Caki2 (cell line): ENCODE measurements at places on chromosomes 3 and 15. TPM values are rescaled to one million over a fixed set of nuclear protein-coding genes. Genes with fewer than 3 reads are reported as not detected.

Gene CDHR4
- not detected in 2 replicates for total RNA-seq

Gene KCNMB2
- total RNA-seq: not detected in 2 replicates

Gene CPLX3
- total RNA-seq: not detected in 2 replicates

Gene VGLL3
- under 0.01 TPM in 1 of 2 replicates, not detected in the other for total RNA-seq

Gene TMEM108
- total RNA-seq: not detected in 2 replicates

Gene GPR15
- total RNA-seq: not detected in 2 replicates

Gene MAP3K13
- 16.9 and 20.6 TPM in 2 replicates for total RNA-seq

Gene ARIH1
- total RNA-seq: 26.2 and 31.0 TPM in 2 replicates

Gene XCR1
- not detected in 2 replicates for total RNA-seq

Gene GOLGA8B
- 11.9 and 54.5 TPM in 2 replicates for total RNA-seq

Gene ZNF501
- total RNA-seq: 2.1 and 3.8 TPM in 2 replicates

Gene SCN5A
- not detected in 2 replicates for total RNA-seq

Gene GOLGA6A
- 1.0 TPM in 1 of 2 replicates, not detected in the other for total RNA-seq

Gene TMEM207
- not detected in 2 replicates for total RNA-seq

Gene DUOXA2
- total RNA-seq: not detected in 2 replicates

Gene SNTN
- not detected in 2 replicates for total RNA-seq

Gene POU1F1
- not detected in 2 replicates for total RNA-seq

Gene FBXL2
- 5.7 and 8.0 TPM in 2 replicates for total RNA-seq

Gene SKOR1
- 0.61 TPM in 1 of 2 replicates, not detected in the other for total RNA-seq

Gene CHRM5
- total RNA-seq: not detected in 2 replicates

- no peak for DNase-seq
These were observed 42.9 kb upstream of the DIPK2A start for GRCh38 chr3:143928541-143929255.

GRCh38 chr3:147422601-147423536, 13.7 kb downstream of the ZIC1 start:
- DNase-seq: no peak

DNA sequence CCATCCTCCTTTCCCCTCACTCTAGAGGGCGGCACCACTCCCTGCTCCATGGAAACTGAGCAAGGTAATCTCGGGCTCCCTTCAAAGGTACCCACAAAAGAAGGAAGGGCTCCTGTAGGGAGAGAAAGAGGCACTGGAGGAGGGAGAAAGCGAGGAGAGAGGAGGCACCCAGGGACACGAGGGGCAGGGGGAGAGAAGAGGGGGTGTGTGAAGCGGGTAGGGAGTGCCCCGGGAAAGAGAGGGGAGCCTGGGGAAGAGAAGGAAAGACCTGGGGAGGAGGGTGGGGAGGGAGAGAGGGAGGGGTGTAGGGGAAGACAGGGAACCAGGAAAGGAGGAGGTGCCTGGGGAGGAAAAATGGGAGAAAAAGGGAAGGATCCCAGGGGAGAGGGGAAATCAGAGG, 523 bp downstream of the VILL start:
- no peak for DNase-seq

- no peak for DNase-seq
These were observed 129.6 kb upstream of the AGBL1 start for GRCh38 chr15:85950101-85950500.

- no peak for DNase-seq
These were observed 8.8 kb downstream of the CAPN3 start for GRCh38 chr15:42368096-42368495.

- no peak for DNase-seq
These were observed 31.5 kb upstream of the C3orf80 start for GRCh38 chr3:160193644-160194192.

- DNase-seq: no peak
These were observed 82.4 kb upstream of the PTX3 start for GRCh38 chr3:157354254-157354653.

- peak; percentile 90 for DNase-seq
These were observed 25.8 kb downstream of the LDHAL6B start for GRCh38 chr15:59232476-59232875.

DNA sequence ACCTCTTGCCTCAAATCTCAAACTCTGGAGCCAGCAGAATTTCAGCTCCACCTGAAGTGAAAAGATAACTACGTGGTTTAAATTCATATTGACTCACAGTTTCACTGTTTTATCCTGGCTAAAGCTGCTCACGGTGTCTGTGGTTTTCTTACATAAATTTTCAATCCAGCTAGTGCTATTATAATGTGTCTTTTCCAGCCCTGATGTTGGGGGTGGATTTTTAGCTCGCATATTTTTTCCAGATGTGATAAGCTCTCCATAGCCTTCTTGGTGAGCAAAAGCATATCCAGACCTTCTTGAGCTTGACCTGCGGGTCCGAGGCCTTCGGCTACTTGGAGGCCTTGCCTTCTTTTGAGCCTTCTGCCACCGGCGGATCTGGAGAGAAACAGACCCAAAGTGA, 239.3 kb downstream of the DTWD1 start:
- no peak for DNase-seq

GRCh38 chr15:73994912-73995622, 551 bp downstream of the PML start:
- no peak for DNase-seq

DNA sequence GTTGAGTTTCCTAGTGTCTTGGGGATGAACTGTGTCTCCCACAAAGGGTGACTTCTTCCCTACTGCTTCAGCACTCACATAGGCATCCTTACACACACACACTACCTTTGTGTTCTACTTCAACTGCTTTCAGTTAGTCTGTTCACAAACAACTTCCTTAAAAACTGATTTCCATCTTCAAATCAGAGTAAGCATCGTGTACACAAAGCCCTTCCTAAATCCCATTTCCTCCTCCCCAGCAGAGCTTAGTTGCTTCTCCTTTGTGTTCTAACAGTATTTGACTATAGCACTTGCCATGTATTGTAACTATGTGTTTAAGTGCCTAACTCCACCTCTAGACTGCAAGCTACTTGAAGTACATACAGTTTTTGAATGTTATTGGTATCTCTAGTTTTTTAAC, 71.7 kb downstream of the TNIK start:
- no peak for DNase-seq

DNA sequence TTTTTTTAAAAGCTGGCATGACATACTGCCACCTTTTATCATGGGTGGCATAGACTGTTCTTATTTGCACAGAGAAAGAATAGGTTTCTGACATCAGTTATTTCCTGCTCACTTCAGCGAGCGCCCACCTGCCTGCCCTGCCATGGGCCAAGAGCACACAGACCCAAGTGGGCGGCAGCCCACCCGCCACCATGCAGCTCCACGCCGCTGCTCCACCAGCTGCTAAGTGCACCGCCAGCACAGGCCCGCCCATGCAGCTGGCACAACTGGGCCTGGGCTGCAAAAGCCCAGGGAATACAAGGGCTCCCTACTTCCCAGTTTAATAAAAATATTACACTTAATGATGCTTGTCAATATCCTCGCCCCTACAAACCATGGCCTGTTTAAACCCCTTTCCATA, 15.4 kb downstream of the ZNF148 start:
- DNase-seq: no peak

- no peak for DNase-seq
These were observed 6.6 kb downstream of the XYLB start for GRCh38 chr3:38353151-38353550.

DNA sequence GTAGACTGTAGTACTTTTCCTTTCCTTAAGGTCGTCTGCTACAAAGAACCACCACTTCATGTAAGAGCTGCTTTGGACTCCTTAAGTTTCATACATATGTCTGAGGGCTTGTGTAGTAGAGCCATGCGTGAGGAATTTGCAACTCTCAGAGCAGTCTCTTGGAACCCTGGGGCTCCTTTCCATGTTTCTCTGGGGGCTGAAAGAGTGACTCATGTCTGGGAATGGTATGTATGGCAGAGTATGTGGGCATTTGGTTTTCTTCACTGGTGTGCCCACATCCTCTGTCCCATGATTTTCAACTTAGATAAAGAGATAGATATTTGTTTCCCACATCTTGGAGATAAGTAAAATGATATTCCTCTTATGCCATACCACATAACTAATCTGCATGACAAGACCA, 20.6 kb upstream of the RBM5 start:
- DNase-seq: no peak

DNA sequence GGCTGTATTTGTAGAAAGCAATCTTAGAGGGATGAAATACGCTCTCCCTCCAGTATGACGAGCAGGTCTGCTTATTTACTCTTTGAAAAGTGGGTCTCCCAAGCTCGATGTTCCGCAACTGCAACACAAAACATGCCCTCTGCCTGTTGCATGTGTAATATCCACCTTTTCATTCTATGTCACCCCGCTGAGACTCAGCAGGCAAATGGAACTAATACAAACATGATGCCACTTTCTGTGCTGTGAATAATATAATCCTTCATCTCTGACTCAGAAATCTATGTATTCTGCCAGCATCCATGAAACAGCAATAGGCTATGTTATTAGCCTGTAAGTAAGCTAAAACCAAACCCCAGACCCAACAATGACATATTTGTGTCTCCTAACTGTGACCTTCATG, 200.8 kb upstream of the TMCO5A start:
- no peak for DNase-seq

DNA sequence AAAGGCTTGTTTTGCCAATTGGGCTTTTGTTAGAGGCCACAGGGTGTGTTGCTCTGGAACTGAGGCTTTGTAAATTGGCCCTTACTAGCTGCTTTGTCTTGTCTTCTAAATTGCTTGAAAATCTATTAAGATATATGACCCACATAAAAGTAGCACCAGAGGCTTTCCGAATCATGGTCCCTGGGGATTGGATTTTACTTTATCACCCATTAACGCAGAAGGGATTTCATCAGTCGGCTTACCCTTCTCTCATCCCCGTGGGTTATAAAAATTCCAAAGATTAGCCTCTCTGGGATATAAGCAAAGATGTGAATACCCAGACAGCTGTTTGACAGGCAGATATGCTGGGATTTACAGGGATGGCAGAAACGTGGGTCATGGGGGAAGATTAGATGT, 98.3 kb upstream of the CHL1 start:
- DNase-seq: no peak

- no peak for DNase-seq
These were observed 27.3 kb downstream of the SV2B start for GRCh38 chr15:91127236-91127955.

DNA sequence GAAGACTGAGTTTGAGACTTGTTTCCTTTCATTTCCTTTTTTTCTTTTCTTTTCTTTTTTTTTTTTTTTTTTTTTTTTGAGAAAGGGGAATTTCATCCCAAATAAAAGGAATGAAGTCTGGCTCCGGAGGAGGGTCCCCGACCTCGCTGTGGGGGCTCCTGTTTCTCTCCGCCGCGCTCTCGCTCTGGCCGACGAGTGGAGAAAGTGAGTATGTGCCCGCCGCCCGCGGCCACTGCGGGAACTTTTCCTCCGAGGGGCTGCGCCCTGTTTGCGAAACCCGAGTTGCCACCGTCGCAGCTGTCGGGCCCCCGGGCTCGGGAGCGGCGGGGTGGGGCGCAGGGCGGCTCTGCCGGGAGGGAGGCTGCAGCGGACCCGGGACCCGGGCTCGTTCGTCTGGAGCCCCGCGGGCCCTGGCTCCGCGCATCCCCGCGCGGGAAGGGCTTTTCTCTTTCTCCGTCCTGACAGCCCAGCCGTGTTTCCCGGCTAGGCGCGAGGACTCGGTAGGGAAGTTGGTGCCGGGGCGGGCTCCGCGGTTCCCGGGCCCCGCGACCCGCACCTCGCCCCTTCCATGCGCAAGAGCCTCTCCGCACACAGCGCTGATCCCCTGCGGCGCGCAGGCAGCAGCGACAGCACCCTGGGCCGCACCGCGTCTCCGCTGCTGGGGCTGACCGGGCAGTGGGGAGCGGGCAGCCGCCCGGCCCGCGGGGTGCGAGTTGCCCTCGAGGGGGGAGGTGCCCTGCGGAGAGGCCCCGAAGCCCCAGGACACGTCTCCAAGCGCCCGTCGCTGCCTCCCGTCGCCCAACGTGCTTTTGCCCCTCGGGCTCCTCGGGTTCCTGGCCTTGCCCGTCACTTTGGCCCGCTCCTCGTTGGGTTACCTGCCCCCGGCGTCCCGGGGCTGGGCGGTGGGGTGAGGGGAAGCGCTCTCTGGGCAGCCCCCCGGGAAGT, 1.4 kb downstream of the IGF1R start:
- peak; percentile 38 for DNase-seq

GRCh38 chr15:100252359-100252758, 89.4 kb downstream of the ADAMTS17 start:
- no peak for DNase-seq

DNA sequence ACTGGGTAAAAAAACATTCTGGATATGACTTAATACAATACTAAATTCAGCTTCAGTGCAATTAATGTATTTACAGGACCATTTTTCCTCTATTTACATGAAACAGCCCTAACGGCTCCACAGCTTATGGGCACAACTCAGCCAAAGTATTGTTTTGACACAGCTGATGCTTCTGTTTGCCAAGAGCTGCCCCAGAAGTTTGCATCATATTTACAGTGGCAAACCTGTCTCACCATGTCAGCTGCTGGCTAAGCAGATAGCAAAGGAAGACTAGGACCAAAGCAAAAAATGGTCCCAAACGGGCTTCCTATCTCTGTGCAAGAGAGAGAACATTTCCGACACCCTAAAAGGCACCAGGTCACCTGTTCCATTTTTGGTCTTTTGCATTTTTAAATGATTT, 94.5 kb downstream of the ADAMTS9 start:
- no peak for DNase-seq

- DNase-seq: no peak
These were observed 255.6 kb upstream of the ZNF717 start for GRCh38 chr3:76040946-76041345.

GRCh38 chr3:172087602-172088580, 48.5 kb downstream of the FNDC3B start:
- DNase-seq: no peak

GRCh38 chr15:89822951-89823711, 8.5 kb upstream of the ANPEP start:
- DNase-seq: no peak

GRCh38 chr15:48307586-48307985, 23.6 kb upstream of the DUT start:
- DNase-seq: no peak

DNA sequence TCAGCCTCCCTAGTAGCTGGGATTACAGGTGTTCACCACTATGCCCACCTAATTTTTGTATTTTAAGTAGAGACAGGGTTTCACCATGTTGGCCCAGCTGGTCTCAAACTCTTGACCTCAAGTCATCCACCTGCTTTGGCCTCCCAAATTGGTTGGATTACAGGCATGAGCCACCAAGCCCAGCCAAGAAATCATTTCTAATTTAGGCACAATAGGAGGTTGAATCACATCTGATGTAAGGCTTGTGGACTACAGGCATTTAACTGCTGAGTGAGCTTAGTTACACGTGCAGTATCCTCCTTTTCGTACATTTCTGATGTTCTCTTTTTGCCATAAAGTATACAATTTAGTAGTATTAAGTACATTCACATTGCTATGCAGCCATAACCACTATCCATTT, 31.1 kb upstream of the SETD2 start:
- DNase-seq: no peak

DNA sequence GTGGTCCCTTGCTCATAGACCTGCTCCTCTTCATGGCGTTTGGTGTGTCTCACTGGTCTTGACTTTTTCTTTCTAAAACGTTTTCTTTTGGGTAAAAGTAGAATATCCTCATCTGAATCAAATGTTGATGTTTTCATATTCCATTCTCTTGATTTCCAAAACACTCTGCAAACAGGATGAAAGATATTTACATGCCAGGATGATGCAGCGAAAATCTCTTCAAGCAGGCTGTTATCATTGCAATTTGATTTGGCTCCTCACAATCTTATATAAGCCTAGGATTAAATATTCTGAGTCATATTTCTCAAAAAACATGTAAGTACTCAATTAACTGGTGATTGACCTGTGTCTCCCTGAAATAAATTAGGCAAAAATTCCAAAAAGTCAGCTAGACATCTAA, 10.1 kb downstream of the PP2D1 start:
- DNase-seq: no peak
